ENCODE measurements at places on chromosomes 7 and 10.

- no peak for DNase-seq
Measured at GRCh38 chr7:780516-780915, 51.8 kb upstream of the SUN1 start.

- no peak for DNase-seq
Measured at GRCh38 chr10:93947055-93947454, 46.7 kb upstream of the PLCE1 start.

- no peak for DNase-seq
Measured at GRCh38 chr7:95553939-95554338, 42.4 kb downstream of the PDK4 start.

DNA sequence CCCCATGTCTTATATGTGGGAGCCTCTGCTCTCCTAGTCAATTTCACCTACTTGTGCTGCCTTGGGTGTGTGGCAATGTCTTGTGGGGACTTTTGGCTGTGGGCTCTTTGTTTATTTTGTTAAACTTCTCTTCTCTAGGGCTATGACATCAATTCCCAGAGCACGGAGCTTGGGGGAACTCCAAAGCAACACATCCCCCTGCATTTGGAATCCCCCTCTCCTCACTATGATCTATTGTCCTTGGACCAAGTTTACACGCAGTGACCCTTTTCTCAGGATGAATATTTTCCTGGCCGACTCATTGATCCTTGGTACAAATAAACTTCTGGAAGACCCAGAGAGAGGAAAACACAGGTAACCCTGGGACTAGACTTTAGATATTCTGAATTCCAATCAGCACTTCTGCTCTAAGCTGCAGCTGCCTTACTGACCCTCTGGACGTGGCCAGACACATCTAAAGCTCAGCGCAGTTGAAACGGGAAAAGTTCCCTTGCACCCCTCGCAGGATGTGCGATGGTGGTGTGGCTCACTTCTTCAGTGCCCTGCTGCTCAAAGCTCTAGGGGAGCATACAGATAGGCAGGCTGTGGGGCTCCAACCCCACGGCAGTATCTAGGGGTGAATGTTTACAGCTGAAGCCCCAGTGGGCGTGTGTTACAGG lies 110.8 kb downstream of the TMEM178B start:
- no peak for DNase-seq

DNA sequence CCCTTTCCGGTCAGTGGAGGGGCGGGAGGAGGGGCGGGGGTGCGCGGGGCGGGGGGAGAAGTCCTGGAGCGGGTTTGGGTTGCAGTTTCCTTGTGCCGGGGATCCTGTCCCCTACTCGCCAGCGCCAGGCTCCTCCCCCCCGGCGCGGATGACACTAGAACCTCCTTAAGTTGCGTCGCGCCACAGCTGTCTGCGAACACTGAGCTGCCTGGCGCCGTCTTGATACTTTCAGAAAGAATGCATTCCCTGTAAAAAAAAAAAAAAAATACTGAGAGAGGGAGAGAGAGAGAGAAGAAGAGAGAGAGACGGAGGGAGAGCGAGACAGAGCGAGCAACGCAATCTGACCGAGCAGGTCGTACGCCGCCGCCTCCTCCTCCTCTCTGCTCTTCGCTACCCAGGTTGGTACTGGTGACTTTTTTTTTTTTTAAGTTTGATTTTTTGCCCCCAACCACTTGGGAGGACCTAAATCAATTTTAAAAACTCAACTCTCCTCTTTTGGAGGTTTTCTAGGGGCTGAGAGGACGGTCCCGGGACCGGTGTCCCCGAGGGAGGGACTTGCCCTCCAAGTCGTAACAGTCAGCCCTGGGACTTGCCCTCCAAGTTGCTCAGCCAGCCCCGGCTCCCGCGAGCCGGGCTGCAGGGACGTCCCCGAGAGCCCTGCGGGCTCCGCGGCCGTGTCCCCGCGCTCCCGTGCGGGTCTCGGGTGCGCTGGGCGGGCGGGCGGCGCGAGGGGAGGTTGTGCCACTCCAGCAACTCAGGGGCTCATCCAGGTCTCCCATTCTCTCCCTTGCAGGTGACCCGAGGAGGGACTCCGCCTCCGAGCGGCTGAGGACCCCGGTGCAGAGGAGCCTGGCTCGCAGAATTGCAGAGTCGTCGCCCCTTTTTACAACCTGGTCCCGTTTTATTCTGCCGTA lies at the start of gene GATA3:
Gene GATA3, plus strand, starts transcription at position 195 of the 914 bp plus-strand sequence. CDS start 968 bp downstream, outside the sequence.
- DNase-seq = no peak

- DNase-seq = no peak
Measured at GRCh38 chr10:17647326-17647725, 3.4 kb downstream of the STAM start.

DNA sequence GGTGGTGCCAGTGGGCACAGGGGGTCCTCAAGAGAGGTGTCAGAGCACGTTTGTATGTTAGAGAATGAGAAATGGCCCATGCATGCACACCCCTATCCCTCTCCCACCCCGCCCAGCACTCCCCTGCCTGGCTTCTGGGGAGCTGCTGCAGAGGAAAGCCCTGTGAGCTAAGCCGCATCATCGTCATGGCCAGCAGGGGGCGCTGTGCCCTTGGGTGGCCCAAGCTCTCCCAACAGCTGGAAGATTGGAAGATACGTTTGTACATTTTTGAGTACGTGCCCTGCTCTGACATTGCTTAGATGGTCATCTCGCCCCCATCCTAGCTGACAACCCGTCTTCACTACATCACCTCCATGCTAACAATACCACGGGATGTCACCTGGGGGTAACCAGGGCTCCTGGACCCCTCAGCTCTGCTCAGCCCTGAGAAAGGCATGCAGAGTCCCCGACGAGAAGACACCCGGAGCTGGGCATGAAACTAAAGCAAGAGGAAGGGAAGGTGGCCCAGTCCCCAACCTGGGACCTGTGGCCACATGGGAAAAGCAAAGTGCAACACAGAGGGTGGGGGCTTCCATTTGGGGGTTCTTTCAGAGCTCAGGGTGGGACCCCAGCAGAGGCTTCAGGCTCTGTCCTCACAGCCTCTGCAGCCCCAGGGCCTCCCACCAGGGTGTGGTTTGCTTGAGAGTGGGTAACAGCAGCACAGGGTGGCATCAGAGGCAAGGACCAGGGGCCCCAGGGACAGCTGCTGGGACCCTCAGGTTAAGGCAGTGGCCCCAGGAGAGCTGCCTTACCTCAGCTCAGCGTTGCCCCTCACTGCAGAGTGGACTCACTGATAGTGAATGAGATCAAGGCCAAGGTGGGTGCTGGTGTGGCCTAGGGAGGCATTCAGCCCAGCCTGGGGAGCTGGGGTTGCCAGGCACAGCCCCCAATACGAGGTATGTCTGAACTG lies 136.6 kb downstream of the PTPN20 start:
- peak; percentile 13 for DNase-seq

GRCh38 chr10:27723436-27723835 lies 22.2 kb downstream of the MKX start:
- DNase-seq = no peak

DNA sequence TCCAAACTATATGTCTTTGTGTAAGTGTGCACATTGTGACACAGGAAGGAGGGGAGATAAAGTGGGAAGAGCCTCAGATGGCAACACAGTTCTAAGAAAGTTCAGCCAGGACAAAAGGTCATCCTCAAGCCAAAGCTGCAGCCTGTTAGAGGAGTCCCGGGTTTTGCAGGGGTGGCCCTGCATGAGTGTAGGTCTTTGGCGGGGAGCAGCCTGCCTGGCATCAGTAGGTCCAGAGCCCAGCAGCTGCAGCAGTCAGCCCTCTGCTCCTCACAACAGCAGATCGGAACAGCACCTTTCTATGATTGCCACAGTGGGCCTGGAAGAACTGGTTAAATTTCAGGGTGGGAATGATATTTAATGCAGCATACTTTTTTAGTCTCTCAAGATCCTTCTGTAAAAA lies 13.5 kb upstream of the VDAC2 start:
- no peak for DNase-seq

- no peak for DNase-seq
Measured at GRCh38 chr7:126398285-126398684, 854.5 kb downstream of the GRM8 start.

GRCh38 chr10:60722623-60723022 lies 55.7 kb upstream of the CDK1 start:
- DNase-seq = no peak

DNA sequence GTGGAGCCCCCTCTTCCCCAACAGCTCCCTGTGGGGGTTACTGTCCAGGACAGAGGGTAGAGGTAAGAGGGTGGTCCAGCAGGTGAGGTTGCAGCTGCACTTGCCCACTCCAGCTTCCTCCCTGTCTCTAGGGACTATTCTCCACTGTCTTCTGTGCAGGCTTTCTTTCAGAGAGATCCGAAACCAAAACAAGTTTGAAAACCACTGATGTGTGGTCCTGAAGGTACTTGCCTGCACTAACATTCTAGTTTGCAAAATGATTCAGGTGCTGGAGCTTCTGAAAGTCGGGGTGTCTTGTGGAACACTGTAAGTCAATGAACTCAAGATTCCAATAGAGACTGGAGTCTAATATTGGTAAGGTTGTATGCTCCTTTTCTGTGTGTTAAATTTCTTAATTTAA lies 63.1 kb downstream of the BLNK start:
- DNase-seq = no peak

DNA sequence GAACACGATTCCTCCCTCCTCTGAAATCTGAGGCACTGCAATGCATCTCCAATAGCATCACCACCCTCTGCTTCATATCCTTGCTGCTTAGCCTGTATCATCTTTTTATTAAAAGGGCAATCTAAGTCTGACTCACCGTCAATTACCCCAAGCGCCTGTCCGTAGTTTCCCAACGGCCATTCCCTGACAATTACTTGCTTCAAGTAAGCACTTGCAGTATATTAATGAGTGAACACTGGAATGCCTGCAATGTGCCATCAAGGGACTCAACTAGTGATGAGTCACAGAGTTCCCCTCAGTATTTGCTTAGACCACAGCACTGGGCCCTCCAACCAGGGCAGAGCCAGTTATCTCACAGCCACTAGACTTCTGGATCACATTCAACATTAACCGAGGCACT lies 19.5 kb upstream of the PPP1R3C start:
- no peak for DNase-seq

GRCh38 chr10:108365541-108365940 lies 1201.0 kb upstream of the SORCS1 start:
- DNase-seq = no peak

- DNase-seq = no peak
Measured at GRCh38 chr7:1979591-1980560, 252.9 kb downstream of the MAD1L1 start.

DNA sequence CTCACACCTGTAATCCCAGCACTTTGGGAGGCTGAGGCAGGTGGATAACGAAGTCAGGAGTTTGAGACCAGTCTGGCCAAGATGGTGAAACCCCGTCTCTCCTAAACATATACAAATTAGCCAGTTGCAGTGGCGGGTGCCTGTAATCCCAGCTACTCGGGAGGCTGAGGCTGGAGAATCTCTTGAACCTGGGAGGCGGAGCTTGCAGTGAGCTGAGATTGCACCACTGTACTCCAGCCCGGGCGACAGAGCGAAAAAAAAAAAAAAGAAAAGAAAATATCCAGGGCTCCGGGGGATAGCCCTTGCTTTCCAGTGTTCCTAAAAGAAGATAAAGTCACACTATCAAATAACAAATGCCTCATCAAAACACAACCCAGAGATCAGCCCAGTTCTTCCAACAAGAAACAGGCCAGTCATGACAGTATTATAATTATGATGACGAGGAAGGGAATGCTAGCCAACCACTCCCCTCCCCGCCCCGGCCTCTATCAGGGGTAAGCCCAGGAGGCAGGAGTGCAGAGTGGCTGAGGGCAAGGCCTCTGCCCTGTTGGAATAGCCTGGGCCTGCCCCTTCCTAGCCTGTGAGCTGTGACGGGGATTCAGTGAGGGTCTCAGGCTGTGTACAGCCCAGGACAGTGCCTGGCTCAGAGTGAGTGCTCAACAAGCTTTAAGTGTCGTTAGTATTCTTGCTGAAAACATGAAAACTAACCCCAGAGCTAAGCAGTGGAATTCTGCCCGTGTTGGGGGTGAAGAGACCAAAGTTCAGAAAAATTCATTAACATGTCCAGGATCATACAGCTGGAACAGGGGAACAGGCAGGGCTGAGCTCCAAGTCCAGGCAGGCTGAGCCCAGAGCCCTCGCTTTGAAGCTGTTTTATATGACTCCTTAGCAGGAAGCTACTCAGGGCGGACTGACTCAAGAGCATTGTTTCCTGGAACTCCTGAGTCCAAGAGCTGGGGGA lies 54.3 kb downstream of the FAM241B start:
- DNase-seq = no peak

- DNase-seq = no peak
Measured at GRCh38 chr10:132459301-132460003, 62.5 kb downstream of the PWWP2B start.

DNA sequence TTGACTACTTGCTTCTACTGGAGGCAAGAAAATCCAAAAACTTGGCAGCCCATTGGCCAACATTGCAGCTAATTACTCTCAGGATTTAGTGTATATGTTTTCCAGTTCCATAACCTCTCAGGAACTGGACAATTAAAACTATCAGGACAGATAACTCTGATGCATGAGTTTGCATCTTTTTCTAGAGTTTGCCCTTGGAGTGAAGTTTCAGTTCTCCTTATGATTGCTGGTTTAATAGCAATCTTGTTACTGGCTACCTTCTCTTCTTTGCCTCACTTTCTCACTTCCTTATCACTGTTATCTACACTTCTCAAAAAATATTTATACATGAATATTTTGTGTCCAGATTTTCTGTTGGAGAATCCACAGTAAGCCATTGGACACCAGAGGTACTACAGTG lies 735.9 kb downstream of the PCDH15 start:
- no peak for DNase-seq

GRCh38 chr7:71843676-71844075 lies 568.5 kb downstream of the CALN1 start:
- DNase-seq = no peak

DNA sequence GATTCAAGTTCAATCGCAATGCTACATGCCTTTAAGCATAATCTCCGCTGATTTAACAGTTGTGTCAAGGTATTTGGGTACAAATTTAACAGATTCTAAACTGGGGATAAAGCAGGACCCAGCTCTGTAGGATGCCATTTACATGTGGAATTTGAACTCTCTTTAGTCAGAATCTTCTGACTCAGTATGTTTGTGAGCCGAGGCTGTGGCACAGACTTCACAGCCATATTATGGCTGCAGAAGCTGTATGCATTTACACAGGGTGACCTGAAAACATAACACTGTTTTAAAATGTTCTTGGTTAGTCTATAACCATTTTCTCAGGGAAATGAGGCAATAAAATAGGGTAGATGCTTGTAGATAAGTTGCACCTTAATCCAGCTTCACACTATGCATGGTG lies 8.7 kb downstream of the PDLIM1 start:
- no peak for DNase-seq

DNA sequence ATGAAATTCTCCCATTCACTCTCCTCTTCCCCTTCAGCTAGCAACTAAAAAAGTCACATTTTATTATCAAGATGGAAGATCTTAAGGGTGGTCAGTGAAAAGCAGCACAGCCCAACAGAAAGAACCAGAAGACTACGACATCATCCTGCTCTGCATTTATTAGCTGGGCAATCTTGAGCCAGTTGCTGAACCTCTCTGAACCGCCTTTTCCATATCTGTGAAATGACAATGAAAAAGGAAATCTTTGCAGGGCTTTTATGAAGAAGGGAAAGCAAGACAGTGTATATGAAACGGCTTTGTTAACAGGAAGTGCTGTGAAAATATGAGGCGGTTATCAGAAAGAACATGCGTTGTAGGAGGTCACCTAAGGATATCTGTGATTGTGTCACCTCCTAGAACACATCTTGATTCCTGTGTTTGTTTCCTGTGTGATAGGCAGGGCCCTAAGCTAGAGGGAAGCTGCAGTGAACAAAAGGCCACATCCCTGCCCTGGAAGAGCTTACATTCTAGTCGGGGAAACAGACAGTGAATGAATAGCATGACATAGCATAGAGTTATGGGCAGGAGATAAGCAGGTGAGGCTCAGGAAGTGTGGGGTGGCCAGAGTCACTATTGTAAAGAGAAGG lies 36.0 kb upstream of the KCNMA1 start:
- no peak for DNase-seq

GRCh38 chr10:93601146-93601773 lies at the start of gene RBP4:
TSS of gene RBP4 (minus strand) at chr10:93601235. CDS start at chr10:93601028, 207 bp downstream.
- no peak for DNase-seq
